CD4-positive, alpha-beta T cell (primary cell): ENCODE measurements at places on chromosomes 2 and 18. TPM values are rescaled to one million over a fixed set of nuclear protein-coding genes. Genes with fewer than 3 reads are reported as not detected.

The OTOF gene
- 0.75 TPM for total RNA-seq

The FTCDNL1 gene
- 0.78 TPM for total RNA-seq

The ZDBF2 gene
- total RNA-seq, result 28.7 TPM

The B4GALT6 gene
- 0.75 TPM for total RNA-seq

The C2orf66 gene
- total RNA-seq, result not detected

DNA sequence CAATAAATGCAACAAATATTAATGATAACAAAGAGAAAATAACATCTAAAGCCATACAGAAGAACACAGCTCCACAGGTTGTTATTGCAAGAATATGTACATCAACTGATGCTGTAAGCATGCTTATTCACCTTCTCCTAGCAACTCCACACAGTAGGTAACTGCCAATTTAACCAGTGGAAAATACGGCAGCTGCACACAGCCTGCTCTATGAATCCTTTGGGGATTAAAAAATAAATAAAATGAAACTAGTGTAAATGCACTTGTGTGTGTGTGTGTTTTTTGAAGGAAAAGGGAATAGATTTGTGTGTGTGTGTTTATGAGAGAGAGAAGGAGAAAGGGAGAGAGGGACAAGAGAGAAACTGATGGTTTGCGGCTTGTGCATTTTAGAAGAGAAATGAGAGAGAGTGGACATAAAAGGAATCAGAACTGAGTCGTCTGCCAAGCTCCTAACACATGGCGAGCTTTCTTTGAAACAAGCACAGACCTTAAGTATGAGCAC lies 96.2 kb upstream of the PDE1A start:
- H3K4me1 ChIP-seq, result no peaks in the 10 kb centered on the region
- no peaks in the 10 kb centered on the region for H3K36me3 ChIP-seq
- H3K27ac ChIP-seq, result no peak overlapping the region
- no peaks in the 10 kb centered on the region for H3K27me3 ChIP-seq
- DNase-seq, result no peak

DNA sequence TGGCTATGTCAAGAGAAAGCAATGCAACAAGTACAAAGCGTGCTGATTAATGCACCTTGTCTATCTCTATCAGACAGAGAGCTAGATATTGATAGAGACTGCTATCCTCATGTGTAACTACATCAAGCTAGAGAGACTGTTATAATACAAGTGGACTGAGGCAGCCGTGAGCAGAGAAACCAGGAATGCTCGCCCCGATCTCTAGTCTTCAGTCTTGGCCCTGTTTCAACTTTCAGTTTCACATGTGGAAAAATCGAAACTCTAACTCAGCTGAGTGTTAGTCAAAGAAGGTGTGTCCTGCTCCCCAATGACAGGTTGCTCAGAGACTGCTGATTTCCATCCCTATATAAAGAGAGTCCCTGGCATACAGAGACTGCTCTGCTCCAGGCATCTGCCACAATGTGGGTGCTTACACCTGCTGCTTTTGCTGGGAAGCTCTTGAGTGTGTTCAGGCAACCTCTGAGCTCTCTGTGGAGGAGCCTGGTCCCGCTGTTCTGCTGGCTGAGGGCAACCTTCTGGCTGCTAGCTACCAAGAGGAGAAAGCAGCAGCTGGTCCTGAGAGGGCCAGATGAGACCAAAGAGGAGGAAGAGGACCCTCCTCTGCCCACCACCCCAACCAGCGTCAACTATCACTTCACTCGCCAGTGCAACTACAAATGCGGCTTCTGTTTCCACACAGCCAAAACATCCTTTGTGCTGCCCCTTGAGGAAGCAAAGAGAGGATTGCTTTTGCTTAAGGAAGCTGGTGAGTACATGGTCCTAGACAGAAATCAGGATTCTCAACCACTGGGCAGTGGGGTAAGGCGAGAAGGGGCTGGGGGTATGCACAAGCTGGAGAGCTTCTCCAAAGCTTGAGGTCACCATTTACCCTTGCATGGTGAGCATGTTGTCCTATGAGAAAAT lies at the start of gene RSAD2:
Gene RSAD2 (plus strand): TSS at position 376 of the 903 bp plus-strand sequence. CDS start 24 bp downstream, at position 400.
- peak within 1 kb of the TSS; percentile 56 for H3K4me3 ChIP-seq
- no peaks in the 10 kb centered on the region for H3K36me3 ChIP-seq
- DNase-seq, result peak; percentile 62
- peak within 1 kb of the TSS; percentile 31 for H3K27ac ChIP-seq
- H3K4me1 ChIP-seq, result peaks cover 25% of the 10 kb centered on the region
- H3K27me3 ChIP-seq, result no peaks in the 10 kb centered on the region

- no peaks in the 10 kb centered on the region for H3K36me3 ChIP-seq
- no peak overlapping the region for H3K4me3 ChIP-seq
- H3K27ac ChIP-seq, result no peak overlapping the region
- H3K4me1 ChIP-seq, result no peaks in the 10 kb centered on the region
Measured at GRCh38 chr2:195343942-195344530, 313.0 kb upstream of the SLC39A10 start.

DNA sequence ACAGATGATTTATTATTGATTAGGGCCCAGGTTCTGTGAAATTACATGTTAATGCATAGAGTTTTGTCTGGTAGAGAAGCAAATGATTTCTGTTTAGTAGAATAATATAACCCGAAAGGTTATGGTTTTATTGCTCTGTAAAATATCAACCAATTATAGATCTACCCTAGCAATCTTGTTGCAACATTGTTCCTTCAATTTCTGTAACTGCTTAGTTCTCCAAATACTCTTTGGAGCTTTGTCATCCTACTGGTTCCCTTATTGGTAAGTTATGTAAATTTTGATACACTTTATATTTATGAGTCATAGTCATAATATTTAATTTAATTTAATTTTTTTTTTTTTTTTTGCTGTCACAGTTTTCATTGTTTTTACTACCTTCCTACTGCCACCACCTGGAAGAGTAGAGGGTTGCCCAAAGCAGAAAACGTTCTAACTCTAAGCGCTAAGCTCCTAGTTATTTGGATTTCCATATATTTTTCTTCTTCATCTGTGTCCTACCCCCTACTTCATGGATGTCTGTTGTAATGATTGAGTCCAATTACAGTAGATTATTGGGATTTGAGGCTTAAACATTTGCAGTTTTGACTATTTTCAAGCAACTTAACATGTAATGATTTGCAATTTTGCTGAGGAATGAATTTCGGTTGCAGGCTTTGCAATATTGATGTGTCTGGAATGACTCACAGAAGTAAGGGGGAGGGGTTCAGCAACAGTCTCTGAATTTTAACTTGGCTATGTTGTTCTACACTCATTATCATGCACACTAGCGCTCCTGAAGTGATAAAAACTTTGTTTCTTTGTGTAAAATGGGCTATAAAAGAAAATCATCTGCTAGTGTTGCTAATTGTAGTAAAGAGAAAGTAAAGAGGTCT lies 51.1 kb downstream of the NABP1 start:
- no peaks in the 10 kb centered on the region for H3K36me3 ChIP-seq
- H3K4me1 ChIP-seq, result no peaks in the 10 kb centered on the region
- DNase-seq, result no peak

- no peaks in the 10 kb centered on the region for H3K4me1 ChIP-seq
- no peaks in the 10 kb centered on the region for H3K27me3 ChIP-seq
- no peak for DNase-seq
Measured at GRCh38 chr2:212346865-212347264, 191.7 kb downstream of the ERBB4 start.

- H3K27me3 ChIP-seq, result peaks cover 2% of the 10 kb centered on the region
- no peak overlapping the region for H3K4me3 ChIP-seq
- H3K36me3 ChIP-seq, result no peaks in the 10 kb centered on the region
- DNase-seq, result no peak
- H3K4me1 ChIP-seq, result no peaks in the 10 kb centered on the region
Measured at GRCh38 chr18:45275367-45276113, 339.7 kb upstream of the SLC14A2 start.

GRCh38 chr2:60159519-60159918 lies 393.9 kb downstream of the BCL11A start:
- H3K27me3 ChIP-seq, result no peaks in the 10 kb centered on the region
- no peaks in the 10 kb centered on the region for H3K36me3 ChIP-seq
- H3K4me3 ChIP-seq, result no peak overlapping the region
- no peak for DNase-seq

- no peak for DNase-seq
- no peak overlapping the region for H3K27ac ChIP-seq
- no peak overlapping the region for H3K4me3 ChIP-seq
- peaks cover 59% of the 10 kb centered on the region for H3K36me3 ChIP-seq
Measured at GRCh38 chr2:171834286-171834685, 59.8 kb downstream of the SLC25A12 start.

GRCh38 chr2:32937602-32938448 lies 8.9 kb upstream of the LTBP1 start:
- H3K4me3 ChIP-seq, result no peak overlapping the region
- H3K27me3 ChIP-seq, result no peaks in the 10 kb centered on the region
- DNase-seq, result no peak
- no peaks in the 10 kb centered on the region for H3K36me3 ChIP-seq
